ENCODE measurements at places on chromosomes 7 and 10.

- DNase-seq = no peak
These were observed 25.6 kb downstream of the TAS2R41 start for GRCh38 chr7:143503261-143503660.

DNA sequence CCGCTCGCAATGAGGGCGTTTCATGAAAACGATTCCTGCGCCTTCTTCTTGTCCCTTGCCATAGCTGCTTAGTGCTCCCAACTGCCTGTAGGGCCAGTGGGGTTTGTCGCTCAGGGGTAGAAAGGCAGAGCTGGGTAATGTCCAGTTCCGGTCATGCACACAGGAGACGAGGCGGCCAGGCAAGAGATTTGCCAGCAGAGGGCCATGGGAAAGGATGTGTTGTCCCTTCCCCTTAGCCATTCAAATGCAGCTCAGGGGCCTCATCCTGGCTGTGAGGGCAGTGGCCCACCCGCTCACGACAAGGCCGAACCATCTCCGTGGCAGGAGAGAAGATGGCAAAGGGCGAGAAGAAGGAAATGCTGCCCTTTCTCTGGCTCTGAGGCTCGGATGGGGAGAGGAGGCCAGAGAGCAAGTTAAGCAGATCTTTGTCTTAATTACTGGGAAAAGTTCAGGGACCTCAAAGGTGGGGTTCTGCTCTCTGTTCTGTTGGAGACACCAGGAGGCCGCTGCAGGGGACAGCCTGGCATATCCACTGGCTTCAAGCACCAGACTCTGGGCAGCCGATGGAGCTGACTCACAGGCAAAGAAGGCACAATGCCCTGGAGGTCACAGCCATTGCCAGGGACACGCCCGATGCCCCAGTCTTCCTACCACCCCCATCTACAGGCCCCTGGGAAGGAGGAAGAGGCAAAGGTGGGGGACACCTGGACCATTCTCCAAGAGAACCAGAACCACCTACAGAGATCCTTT, 534.8 kb upstream of the MGMT start:
- DNase-seq = no peak

DNA sequence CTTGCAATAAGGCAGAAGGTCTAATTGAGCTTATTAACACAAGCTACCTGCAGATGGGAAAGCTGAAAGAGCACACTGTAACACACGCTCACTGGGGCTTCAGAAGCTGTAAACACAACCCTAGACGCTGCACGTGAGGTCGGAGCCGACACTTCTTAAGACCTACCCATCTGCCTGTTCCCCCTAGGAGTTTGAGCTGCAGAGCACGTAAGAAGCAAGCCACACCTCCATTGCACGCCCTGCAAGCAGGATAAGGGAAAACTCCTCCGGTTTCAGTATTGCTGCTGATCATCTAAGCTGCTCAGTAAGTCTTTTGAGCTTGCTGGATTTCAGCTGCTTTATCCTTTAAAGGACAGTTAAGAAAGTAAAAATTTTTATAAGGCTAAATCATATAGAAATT, 244.0 kb upstream of the ZWINT start:
- peak; percentile 29 for DNase-seq

DNA sequence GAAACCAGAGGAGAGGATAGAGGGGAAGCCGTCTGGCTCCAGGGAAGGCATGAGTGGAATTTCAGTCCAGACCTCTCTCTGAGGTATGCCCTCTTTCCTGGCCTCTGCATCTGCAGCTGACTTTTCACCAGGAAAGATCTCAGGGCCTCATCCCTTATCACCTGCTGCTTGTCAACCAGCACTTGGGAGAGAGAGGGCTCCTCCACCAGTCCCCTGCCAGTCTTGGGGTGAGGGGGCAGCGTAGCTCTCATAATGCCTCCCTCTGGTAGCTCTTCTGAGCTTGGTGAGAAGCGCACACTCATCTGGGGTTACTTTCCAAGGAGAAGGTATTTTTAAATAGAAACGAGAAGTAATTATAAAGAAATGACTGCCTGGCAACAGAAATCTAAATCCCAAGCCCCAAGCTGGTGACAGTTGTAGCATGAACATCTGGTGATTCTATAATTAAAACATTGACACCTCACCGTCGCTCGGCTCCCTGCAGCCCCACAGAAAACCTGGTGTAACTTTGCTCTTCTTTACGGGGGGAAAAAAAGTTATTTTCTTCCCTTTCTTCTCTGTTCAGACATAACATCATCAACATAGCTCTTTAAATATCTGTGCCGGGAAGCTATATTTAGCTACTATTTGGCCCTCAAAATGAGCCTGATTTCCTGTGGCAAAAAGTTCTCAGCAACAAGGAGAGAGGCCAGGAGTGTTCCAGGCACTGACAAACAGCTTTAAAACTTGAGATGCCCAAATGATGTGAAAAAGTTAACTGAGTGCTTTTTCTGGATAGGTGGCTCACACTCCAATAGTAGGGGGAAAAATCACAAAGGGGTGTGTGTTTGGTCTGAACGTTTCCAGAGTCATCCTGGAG, 26.9 kb downstream of the HIP1 start:
- DNase-seq = no peak

GRCh38 chr7:154774303-154774969, 228.5 kb downstream of the PAXIP1 start:
- no peak for DNase-seq

GRCh38 chr7:2738766-2739549, 51.0 kb downstream of the AMZ1 start:
- no peak for DNase-seq

DNA sequence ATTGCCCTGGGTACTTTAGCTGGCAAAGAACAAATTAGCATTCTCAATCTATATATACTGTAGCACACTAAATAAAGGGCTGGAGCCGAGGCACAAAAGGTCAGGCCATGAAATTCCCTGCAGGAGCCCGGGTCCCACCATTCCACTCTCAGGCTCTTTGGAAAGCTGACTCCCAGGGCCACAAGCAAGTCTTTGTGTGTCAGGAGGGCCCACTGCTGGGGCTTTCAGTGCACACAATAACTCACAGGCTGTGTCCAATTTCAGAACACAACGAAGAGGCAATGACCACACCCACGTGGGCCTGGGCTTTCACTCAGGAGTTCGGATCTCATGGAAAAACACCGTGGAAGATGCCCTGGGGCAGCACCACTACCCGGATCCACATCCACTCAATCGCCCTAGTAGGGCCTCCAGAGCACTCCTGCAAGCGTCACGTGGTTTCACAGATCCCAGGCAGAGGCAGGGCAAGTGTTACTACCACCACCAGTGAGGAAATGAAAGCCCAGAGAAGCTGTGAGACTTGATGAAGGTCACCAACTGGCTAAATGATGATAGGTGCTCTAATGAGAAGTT, 60.3 kb downstream of the COBL start:
- no peak for DNase-seq

- no peak for DNase-seq
These were observed 471.6 kb downstream of the SH2D4B start for GRCh38 chr10:81009296-81009695.

- DNase-seq = no peak
These were observed 108.6 kb downstream of the SEMA3A start for GRCh38 chr7:84085998-84086397.

DNA sequence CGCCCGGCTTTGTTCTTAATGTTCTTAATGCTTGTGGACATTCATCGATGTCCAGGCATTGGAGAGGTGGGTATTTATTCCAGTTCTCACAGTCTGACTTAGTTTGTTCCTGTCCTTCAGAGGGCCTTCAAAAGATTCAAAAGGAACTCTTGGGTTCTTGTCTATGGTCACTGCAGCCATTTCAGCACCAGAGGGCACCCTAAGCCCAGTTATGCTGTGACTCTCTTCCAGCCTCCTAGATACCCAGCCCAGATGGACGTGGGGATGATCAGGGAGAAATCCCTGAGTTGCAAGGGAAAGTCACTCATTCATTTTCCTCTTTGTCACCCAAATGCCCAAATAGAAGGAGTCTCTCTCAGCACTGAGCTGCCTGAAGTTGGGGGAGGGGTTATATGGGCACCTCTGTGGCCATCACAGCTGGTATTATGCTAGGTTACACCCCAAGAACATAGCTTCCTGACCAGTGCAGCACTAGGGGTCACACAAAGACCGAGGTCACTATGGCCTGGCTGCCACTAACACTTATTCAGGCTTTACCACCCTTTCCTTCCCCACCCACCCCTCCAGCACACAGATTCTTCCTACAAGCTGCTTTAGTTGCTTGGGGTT, 26.5 kb upstream of the CCDC126 start:
- peak; percentile 75 for DNase-seq

DNA sequence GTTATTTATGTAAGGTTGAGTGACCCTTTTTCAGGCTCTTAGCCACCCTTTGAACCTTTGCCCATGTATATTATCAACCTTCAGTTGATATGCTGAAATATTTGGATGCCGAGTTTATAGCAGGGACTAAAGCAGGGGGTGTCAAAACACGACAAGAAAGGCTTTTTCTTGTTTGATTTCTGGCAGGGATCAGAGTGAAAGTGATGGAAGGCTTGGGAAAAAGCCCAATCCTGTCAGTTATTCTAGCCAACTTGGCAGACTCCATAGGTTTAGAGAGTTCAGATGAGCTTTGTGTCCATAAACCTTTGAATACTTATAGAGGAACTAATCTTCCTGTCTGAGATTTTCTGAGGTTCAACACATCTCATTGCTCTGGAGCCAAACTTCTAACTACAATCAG, 47.5 kb downstream of the INHBA start:
- DNase-seq = no peak
